Heart right ventricle (tissue), 16 donors: ENCODE measurements at places on chromosomes 1 and 21. TPM values are rescaled to one million over a fixed set of nuclear protein-coding genes. Genes with fewer than 3 reads are reported as not detected.

The COL11A1 gene
- total RNA-seq = not detected

GRCh38 chr1:247350587-247350986 is 18.9 kb upstream of the ZNF496 start:
- DNase-seq = no peak

- no peak for DNase-seq
Observed at GRCh38 chr1:54721719-54722118, 6.1 kb downstream of the TTC4 start.

- no peak for DNase-seq
Observed at GRCh38 chr1:99955375-99955774, 14.4 kb upstream of the SLC35A3 start.

GRCh38 chr1:156980551-156980950 is 60.1 kb downstream of the LRRC71 start:
- no peak for DNase-seq

The B3GALT5 gene
- total RNA-seq = 0.81 TPM
